ENCODE measurements at places on chromosomes 2 and 18.
A peak's percentile ranks its signal among the peaks of the same experiment; 100 is the strongest.

DNA sequence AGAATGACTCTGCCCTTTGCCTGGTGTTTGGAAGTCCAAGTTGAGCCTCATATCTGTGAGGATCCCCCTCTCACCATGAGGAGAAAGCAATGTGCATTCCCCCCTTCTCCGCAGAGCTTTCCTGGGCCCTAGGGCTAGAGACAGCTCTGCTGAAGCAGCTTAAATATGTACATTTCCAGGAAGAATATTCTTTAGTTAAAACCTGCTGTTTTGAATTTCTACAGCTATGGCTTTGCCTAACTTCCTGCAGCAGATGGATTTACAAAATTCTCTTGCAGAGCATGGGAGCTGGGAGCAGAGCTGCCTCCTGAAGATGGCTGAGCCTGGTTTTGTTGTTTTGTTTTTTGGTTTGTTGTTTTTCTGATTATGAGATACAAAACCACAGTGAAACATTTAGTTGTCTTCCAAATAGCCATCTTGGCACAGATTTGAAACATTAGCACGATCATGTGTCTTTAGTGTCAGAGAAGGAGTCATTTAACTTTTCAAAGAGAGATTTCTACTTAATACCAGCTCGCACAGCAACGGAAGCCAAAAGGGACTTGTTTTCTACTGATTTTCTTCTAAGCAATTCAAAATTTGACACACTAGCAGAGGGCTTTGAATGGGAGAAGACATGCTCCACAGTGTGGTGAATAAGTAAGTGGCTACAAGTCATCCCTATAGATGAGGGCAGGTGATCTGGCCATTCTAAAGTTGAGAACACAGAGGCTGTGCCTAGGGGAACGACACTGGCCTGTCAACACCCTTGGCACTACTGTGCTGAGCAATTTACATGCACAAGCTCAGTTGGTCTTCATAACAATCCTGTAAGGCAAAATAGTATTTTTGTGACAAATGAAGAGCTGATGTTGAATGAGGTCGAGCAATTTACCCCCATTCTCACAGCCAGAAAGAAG is 222.6 kb downstream of the MREG start:
- DNase-seq: no peak

DNA sequence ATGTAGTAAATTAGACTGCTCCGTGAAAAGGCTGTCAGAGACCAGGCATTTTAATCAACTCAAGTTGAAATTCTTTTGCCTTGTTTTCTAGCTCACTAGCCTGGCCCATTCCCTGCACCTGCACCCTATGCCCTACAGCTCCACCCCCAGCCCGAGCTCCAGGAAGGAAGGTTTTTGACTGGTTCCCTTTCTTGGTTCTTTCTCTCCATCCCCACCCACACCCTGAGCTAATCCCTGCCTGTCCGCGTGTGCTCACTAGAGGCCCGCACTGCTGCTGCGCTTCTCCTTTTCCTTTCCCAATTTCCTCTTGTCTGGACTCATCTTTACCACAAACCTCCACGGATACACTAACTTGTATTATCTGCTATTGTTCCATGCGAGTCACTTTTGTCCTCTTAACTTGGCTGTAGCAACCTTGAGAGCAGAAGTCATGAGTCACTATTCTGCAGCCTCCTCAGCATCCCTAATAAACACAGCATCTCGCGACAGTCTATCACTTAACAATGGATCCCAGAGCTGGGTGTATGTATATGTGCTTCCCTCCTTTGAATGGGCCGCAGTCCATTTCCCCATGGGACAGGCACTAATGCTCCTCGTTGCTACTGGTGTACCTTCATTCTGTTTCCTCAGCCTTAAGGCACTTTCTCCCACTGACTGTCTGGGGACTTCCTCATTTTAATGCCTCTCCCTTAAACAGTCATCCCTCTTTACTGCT is 36.5 kb downstream of the COLEC12 start:
- no peak for DNase-seq

DNA sequence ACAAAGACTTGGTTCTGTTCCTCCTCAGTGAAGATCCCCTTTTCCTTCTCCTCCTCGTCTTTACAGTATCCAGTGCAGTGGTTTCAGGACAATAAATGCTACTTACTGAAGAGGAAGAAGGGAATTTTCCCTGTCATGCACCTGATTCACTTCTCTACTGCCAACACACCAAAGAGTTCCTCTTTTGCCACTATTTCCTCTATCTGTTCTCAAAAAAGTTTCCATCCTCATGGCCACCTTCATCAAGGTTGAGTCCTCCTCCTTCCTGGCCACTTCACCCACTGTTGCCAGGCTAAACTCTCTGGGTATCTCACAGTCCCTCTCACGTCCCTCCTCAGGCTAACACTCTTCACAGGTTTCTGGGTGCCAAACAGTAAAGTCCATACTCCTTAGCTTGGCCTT is 41.7 kb downstream of the PLEKHM3 start:
- peak; percentile 6 for DNase-seq

DNA sequence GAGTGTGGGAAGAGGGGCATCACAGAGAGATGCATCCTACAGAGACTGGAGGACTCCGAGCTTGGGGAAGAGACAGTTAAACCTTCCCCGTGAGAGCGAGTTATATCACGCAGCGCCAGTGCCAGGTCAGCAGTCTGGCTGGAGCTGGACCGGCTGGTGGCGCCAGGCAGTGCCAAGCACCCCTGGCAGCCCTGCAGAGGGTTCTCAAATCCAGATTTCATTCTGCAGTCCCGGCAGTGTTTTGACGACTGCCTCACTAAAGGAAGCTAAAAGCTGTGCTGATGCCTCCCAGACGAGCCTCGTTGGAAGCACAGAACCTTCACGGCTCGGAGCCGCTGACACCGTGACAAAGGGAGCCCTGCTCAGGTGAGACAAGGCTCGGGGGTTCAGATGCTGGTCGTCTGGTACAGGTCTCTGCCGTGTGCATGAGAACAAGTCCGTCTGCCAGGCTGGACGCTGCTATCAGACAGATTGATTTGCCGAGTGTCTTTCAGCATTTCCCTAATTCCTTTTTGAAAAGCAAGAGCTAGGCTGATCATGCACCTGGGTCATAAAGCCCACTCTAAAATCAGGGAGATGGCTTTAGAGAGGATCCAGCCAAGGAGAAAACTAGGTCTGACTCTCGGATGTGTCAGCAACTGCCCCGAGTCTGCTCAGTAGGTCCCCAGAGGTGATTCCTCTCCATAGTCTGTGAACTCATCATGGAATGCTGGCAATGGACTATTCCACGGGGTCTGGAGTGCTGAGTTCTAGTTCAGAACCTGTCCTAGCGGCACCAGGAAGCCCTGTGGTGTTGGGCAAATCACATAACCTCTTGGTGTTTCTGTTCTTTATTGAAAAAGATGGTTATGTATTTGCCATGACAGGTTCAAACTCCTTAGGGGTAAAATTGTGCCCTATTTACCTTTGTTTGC is 240.6 kb downstream of the SOX11 start:
- no peak for DNase-seq

DNA sequence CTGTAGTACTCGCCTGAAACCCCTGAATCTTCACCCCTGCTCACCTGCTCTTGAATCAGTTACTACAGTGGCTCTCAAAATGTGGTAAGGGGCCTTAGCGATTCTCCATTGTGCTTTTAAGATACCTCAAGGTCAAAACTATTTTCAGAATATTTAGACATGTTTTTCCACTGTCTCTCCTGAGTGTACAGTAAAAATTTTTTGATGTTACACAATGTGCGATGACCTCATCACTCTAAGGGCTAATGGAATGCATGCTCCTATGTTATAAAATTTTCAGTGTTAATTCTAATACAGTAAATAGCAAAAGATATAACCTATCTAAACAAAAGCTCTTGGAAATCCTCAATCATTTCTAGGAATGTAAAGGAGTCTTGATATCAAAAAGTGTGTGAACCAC is 336.9 kb upstream of the PKDCC start:
- DNase-seq: no peak

DNA sequence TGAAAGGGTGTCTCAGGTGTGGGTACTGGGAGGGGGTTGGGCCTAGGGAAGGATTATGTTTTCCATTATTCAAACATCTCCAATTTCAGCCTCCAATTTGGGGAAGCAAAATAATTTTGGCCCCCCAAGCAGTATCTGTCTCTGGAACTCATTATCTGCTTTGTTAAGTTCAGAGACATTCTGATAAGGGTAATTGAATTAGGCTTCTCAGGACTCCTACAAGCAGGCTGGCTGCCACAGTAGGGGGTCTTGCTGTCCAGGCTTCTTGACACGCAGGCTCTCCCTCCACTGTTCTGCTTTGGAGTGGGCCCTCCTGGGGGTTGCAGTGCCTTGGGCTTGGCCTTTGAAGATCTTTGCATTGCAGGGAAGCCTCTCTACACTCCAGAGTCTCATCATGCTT is 108.1 kb upstream of the SIX2 start:
- no peak for DNase-seq

GRCh38 chr2:157283468-157283867 is 26.0 kb downstream of the GALNT5 start:
- no peak for DNase-seq

DNA sequence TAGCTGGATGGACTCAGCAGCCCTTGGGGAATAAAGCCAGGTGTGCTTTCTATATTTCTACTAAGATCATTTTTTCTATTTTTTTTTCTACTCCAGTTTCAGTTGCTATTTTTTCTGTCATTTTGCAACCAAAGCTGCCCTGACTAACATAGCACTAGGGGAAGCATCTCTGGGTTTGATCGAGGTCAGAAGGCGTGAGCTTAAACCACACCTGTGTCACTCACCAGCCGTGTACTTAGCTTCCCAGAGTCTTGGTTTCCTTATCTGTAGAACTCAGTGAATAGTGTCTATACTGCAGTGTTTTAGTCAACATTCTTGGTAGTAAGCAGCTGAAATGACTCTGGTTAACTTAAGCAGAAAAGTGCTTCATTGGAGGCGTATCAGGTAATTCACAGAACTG is 489.6 kb upstream of the SPRED2 start:
- no peak for DNase-seq

GRCh38 chr2:241538838-241539615 is 19.5 kb upstream of the BOK start:
- no peak for DNase-seq

DNA sequence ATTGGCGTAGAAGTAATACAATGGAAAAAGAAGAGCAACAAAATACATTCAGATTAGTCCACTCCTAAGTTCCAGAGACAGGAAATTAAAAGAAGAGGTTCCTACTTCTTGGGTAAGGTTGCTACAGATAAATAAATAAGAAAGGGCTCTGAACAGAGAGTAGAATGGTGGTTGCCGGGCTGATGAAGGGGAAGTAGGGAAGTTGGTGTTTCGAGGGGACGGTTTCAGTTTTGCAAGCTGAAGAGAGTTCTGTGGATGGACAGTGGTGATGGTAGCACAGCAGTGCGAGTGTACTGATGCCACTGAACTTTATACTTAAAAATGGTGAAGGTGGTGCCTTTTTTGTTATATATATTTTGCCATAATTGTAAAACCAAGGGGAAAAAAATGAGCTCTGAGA is 48.2 kb downstream of the CABYR start:
- DNase-seq: no peak

- no peak for DNase-seq
Observed at GRCh38 chr2:141021611-141022010, 1109.2 kb downstream of the LRP1B start.

GRCh38 chr18:75827751-75828287 is 400.3 kb upstream of the SMIM21 start:
- no peak for DNase-seq

DNA sequence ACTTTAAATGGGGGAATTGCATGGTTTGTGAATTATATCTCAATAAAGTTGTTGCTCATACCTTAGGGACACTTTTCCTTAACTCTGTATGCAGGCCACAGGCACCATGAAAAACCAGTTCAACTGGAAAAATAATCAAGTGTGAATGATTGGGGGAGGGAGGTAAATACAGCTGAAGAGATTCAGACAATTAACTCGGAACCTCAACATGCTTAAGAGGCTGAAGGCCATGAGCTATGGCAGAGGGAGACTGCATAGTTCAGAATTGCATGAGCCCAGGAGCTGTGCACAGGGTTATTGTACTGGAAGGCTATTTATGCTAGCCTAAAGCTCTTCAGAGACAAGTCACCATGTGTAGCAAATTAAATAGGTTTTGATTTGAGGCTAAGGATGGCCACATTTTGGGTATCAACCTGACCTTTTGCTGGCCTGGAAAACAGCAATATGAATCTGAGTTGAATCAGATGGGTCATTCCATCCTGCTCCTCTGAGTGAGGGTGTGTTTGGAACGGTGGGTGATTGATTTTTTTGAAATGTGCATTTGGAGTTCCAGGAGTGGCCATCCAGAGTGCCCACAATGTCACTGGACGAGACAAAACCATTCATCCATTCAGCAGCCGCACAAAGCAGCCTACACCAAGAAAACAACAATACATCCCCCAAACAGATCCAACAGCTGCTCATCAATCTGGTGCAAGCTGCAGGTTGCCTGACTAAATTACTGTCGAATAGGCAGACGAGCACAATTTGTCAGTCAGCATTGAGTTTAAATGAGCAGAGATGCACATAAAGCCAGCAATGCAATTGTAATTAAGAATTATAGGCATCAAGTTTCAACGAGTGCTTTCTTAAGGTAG is 42.5 kb downstream of the HRH4 start:
- no peak for DNase-seq

- peak; percentile 42 for DNase-seq
Observed at GRCh38 chr2:158103411-158104012, 1.8 kb downstream of the UPP2 start.

DNA sequence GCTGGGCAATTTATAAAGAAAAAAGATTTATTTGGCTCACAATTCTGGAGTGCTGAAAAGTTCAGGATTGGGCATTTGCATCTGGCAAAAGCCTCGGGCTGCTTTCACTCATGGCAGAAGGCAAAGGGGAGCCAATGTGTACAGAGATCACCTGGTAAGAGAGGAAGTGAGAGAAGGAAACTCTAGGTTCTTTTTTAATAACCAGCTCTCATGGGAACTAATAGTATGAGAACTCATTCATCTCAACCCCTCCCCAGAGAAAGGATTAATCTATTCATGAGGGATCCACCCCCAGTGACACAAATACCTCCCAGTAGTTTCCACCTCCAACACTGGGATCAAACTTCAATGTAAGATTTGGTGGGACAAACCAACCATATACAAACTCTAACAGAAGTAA is 129.0 kb downstream of the EVA1A start:
- no peak for DNase-seq

DNA sequence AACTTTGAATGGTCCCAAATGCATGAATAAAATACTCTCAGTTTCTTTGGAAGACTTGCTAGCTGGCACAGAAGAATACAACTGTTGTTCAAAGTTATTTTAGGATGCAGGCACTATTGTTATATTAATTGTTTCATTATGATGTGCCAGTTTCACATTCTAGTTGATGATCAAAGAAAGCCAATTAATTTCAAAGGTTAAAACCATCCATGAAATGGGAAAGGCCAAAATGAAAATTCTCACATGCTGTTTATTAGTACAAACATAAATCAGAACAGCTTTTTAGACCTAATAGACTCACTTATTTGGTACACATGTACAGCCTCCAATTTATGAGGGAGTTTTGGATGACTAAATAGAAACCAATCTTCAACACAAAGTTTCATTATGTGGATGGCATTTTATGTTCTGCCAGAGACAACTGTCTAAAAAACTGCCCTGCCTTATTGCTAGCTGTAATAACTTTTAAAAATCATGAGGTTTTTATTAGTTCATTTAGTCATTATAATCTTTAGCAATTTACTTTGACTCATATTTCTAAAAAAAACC is 42.2 kb downstream of the RFTN2 start:
- no peak for DNase-seq
